IMR-90 (cell line): ENCODE measurements at places on chromosomes 7 and 10.

- DNase-seq = peak; percentile 34
Observed at GRCh38 chr7:13897819-13898218, 91.6 kb downstream of the ETV1 start.

DNA sequence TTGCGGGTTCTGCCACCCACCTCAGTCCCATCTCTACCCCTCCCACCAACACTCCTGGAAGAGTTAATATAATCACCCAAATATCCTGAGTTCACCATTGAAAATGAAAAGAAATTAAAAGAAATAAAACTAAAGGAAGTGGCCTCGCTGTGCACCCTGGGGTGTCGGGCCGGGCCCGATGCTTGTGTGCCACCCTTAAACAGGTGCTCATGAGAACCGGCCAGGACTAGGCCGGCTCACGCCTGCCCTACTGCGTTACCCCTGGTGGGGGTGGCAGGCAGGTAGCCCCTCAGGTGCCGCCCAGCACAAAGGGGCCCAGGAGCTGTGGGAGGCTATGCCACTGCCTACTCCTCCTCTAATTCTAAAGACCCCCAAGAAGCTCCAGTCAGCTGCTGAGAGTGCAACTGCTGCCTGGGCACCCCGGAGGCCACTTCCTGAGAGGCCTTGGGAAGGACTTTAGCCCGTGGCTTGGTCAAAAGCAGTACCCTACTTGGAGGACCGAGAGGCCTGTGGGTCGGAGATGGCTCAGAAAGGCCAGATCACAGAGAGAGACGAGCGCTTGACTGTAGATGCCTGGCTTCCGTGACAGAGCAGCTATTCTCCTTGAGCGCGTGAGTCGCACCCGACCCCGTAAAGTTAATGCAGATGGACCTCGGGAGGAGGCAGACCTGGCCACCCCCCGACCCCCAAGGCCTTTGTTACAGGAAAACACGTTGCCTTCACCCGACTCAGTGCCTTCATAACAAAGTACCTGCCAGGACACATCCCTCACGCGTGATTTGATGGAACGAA, 51.0 kb upstream of the PPP2R2D start:
- DNase-seq = no peak

DNA sequence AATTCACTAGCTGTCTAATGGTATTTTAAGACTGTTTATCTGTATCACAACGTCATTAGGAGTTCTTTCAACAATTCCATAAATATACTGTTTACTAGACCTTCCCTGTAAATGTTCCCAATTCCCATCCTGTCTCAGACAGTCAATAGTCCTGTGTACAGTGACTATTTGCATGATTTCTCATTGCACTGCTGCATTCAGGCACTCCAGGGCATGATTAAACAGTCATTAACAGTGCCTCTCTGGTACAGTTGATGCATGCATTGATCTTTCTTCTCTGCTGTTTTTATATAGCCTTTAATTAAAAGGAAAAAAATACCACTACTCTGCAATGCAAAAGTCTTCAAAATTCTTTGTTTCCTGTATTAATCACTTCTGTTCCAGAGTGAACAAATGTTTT, 51.5 kb upstream of the MTURN start:
- no peak for DNase-seq

DNA sequence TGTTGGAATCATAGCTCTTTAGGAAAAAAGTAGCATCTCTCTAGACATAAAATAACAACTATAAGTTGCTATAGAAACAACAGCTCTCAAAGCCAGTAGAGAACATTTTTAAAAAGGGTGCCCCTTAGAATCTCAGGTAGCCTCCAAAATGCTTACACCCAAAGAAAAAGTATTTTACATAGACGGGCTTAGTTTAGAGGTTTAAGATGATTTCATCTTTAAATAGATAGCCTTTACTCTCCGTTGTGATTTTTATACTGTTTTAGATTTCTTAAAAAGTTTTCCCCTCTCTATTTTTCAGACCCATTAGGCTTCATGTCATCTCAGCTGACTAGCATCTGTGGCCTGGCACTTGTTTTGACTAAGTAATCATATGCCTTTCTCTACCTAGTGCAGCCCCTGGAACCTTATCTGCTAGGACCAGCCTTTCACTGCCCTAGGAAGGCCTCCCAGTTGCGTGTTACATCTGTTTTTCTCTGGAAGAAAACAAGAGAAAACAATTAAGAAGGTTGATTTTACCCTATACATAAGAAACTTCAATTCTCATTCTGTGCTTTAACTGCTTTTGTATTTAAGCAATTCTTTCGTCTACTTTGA, 6.9 kb upstream of the BPGM start:
- DNase-seq = no peak

DNA sequence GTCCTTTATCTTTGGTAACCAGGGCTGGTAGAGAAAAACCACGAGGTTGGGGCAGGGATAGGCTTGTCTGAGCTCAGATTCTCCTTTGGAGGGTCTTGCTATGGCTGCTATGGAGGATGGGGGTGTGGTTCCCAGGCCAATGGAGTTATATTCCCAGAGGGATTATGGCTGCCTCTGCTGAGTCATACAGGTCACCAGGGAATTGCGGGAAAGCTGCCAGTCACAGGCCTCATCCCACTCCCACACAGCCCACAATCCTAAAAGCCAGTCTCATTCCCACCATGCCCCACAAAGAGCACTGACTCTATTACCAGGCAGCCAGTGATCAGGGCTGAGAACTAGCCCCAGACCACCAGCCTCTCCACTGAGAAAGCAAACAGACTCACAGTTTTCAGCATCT, 316.6 kb upstream of the TMEM229A start:
- DNase-seq = no peak
